ENCODE measurements at places on chromosomes 4 and X. TPM values are rescaled to one million over a fixed set of nuclear protein-coding genes. Genes with fewer than 3 reads are reported as not detected.

- H3K4me3 ChIP-seq = no peak overlapping the region
- DNase-seq = no peak
- H3K27me3 ChIP-seq = no peaks in the 10 kb centered on the region
- no peaks in the 10 kb centered on the region for H3K36me3 ChIP-seq
- H3K27ac ChIP-seq = no peak overlapping the region
Observed at GRCh38 chrX:29841750-29842149, 373.6 kb upstream of the MAGEB2 start.

- peaks cover 3% of the 10 kb centered on the region for H3K27me3 ChIP-seq
- no peaks in the 10 kb centered on the region for H3K36me3 ChIP-seq
- no peak for DNase-seq
- no peaks in the 10 kb centered on the region for H3K4me1 ChIP-seq
- no peak overlapping the region for H3K4me3 ChIP-seq
Observed at GRCh38 chr4:152029631-152030030, 268.8 kb upstream of the GATB start.

GRCh38 chr4:153448003-153448731 is 18.0 kb upstream of the TMEM131L start:
- H3K36me3 ChIP-seq = no peaks in the 10 kb centered on the region
- H3K4me1 ChIP-seq = peaks cover 9% of the 10 kb centered on the region
- DNase-seq = no peak
- H3K4me3 ChIP-seq = no peak overlapping the region
- H3K27ac ChIP-seq = no peak overlapping the region
- H3K27me3 ChIP-seq = no peaks in the 10 kb centered on the region

GRCh38 chr4:65050786-65051185 is 619.5 kb downstream of the EPHA5 start:
- H3K36me3 ChIP-seq = no peaks in the 10 kb centered on the region
- H3K27ac ChIP-seq = no peak overlapping the region
- H3K4me1 ChIP-seq = peaks cover 5% of the 10 kb centered on the region

- no peak overlapping the region for H3K27ac ChIP-seq
- H3K27me3 ChIP-seq = peaks cover 3% of the 10 kb centered on the region
- H3K36me3 ChIP-seq = no peaks in the 10 kb centered on the region
- H3K4me3 ChIP-seq = no peak overlapping the region
- no peak for DNase-seq
Observed at GRCh38 chr4:141810712-141811375, 174.5 kb downstream of the IL15 start.

DNA sequence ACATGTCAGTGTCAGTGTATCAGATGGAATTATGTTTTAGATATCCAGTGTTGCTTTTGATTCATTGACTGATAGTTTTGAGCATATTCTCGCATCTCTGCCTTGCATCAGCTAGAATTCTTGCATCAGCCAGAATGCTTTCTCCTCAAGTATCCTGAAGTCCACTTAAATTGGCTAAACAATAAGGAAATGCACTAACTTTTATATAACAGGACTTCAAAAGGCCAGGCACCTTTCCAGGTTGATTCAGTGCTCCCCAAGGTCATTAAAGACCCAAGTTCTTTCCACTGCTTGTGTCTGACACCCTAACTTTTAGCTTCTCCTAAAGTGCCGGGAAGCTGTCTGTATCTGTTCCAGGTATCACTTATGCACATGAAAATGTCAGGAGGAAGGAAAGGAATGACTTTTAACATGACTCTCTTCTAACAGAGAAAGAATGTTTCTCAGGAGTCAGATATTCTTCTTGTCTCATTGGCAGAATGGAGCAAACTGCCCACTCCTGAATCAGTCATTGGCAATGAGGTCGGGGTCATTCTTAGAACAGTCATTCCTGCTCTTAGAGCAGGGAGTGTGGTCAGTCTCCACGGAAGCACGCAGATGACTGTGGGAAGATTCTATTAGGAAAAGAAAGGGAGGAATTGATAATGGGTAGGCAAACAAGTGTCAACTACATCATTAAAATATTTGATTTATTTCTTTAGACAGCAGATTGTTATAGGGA is 92.9 kb upstream of the TLL1 start:
- H3K27ac ChIP-seq = no peak overlapping the region
- no peaks in the 10 kb centered on the region for H3K27me3 ChIP-seq
- H3K4me1 ChIP-seq = peaks cover 8% of the 10 kb centered on the region

- no peak overlapping the region for H3K27ac ChIP-seq
- no peak overlapping the region for H3K4me3 ChIP-seq
- H3K36me3 ChIP-seq = no peaks in the 10 kb centered on the region
- no peaks in the 10 kb centered on the region for H3K27me3 ChIP-seq
- no peaks in the 10 kb centered on the region for H3K4me1 ChIP-seq
Observed at GRCh38 chrX:56385336-56385735, 153.2 kb downstream of the KLF8 start.

- no peak overlapping the region for H3K27ac ChIP-seq
- H3K4me3 ChIP-seq = no peak overlapping the region
- peaks cover 2% of the 10 kb centered on the region for H3K4me1 ChIP-seq
- H3K27me3 ChIP-seq = peaks cover 11% of the 10 kb centered on the region
- H3K36me3 ChIP-seq = no peaks in the 10 kb centered on the region
Observed at GRCh38 chr4:153758136-153758535, 1.7 kb downstream of the RNF175 start.

The KLB gene
- not detected for total RNA-seq

The ARR3 gene
- not detected for total RNA-seq

Data from endothelial cell (in vitro differentiated cells).